Right cardiac atrium (tissue), 5 donors: ENCODE measurements at places on chromosomes 2 and 18. TPM values are rescaled to one million over a fixed set of nuclear protein-coding genes. Genes with fewer than 3 reads are reported as not detected.

GRCh38 chr2:182558564-182558963 is 131.7 kb upstream of the PDE1A start:
- no peak for DNase-seq

The C2orf78 gene
- not detected for total RNA-seq

DNA sequence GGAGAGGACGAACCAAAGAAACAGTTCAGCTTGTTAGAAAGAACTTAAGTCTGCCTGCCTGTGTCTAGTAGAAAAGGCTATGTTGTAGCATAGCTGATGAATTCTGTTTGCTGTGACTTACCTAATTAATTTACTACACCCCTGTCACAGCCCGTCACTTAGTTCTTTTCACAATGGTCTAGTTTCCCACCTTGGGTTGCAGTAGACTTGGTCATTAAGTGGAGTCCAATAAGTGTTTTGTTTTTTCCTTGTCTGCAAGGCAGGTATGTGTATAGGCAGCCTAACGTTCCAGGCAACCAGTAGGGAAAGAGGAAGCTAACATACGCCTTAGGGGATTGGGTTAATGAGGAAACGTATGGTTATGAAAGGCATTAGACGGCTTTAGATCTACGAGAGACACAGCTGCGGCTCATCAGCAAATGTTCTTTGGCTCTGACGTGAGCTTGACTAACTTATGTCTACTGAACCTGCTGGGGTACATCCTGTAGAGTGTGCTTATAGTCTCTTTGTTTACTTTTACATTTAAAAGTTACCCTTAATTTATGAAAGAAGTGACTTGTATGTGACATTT is 180.1 kb downstream of the PRPF40A start:
- no peak for DNase-seq

The SERPINB10 gene
- not detected for total RNA-seq

The RFTN2 gene
- total RNA-seq: 9.8 TPM

- DNase-seq: no peak
Measured at GRCh38 chr2:120624738-120625446, 110.8 kb upstream of the GLI2 start.

The GPR39 gene
- total RNA-seq: not detected

The ITGA6 gene
- total RNA-seq: 30.0 TPM

The SLC39A10 gene
- total RNA-seq: 17.9 TPM

DNA sequence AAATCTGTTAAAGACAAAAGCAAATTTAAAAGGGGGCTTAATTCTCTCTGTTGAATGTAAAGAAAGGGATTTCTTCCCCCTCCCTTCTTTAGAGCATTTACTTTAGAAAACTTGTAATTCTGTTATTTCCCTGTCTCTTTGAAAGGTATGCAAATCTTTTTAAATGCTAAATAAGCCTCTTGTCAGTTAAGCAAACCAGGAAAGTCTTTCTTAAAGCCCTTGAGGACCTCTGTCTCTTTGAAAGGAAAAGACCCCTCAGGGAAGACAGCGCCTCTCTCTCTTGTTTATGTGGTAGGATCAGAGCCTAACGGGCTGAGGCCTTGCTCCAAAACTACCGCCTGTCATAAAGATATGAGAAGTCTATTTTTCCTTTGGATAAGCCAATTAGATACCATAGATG is 139.9 kb upstream of the CDH7 start:
- DNase-seq: no peak

- no peak for DNase-seq
Measured at GRCh38 chr2:174535757-174536703, 49.2 kb upstream of the GPR155 start.
